ENCODE measurements at places on chromosomes 2 and 18.
A peak's percentile ranks its signal among the peaks of the same experiment; 100 is the strongest.

DNA sequence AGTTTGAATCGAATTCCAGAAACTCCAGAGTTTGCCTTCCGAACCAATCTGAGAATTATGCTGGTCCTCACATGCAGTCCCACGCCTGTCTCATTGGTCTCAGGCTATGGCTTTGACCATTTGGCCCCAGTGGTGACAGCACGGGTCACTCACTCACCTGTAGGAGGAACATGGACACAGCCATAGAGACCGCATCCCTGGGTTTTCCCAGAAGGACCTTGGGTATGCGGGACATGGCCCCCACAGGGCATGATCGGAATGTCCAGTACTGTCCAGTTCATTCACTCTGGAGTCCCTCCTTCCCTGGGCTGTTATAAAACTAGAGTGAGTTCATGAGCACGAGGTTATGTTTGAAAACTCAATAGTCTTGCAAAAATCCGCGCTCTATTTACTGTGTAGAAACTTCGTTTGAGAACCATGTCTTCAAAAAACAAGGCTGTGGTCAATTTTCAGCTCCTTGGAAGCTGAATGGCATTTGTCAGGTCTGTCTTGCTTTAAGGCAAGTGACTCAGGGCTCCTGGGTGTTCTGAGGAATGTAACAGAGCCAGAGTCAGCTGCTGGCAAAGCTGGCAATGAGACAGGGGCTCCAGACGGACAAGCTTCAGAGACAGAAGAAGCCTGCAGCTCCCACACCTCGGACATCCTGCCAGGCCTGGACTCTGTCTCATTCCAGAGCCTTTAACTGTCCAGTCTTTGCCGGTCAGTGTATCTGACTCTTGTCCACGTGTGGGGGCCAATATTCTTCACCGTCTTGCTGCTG is 86.7 kb upstream of the TMEM18 start:
- DNase-seq, result no peak

DNA sequence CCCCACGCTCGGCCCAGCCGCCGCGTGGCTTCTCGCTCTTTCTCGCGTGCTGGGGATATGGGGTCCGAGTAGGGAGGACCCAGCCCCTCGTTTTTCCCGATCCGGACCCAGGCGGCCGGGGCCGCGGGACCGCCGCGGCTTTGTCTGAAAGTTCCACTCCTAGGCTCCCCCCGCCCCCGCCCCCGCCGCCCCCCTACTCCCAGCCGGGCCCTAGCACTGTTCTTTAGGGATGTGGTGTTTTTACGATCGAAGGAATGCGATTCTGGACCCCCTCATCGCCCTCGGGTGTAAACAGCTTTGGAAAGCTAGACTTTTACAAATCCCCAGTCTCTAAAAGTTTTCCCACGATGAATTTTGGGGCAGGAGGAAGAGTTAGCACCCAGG is 819 bp downstream of the TGIF1 start:
- no peak for DNase-seq

DNA sequence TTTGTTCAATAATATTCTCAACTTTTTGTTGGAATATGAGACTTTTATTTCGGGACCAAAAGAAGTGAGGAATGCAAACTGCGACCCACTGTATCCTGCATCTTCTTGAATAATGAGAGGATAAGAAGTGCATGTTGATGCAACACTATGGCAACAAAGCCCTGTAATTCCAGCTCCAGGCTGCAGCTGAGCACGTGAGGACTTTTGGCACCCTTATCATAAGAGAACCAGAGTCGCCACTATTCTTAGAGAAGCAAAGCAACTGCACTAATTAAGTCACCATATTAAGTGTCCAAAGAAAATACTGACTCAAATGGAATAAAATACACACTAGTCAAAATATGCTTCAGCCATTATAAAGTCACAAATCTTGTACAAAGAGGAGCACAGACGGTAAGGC is 65.8 kb downstream of the FAM210A start:
- no peak for DNase-seq

GRCh38 chr18:58838165-58838860 is 26.4 kb upstream of the ZNF532 start:
- DNase-seq, result no peak

GRCh38 chr2:216881411-216881810 is 21.5 kb upstream of the TNP1 start:
- DNase-seq, result no peak

- DNase-seq, result no peak
Measured at GRCh38 chr2:29562896-29563295, 358.5 kb downstream of the ALK start.

- DNase-seq, result no peak
Measured at GRCh38 chr2:58146707-58147106, 94.4 kb downstream of the FANCL start.

DNA sequence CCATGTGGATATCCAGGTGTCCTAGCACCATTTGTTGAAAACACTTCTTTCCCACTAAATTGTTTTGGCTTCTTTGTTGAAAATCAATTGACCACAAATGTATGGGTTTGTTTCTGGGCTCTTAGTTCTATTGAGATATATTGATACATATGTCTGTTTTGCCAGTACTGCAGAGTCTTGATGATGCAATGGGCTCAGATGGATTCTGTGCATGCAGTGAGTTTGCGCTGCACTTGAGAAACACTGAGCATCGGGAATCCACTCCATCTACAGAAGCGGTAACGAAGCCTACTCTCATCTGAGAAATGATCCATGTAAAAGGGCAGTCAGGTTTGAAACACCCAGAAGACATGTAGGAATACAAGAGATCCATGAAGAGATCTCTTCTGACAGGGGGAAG is 21.9 kb upstream of the DNAJC10 start:
- no peak for DNase-seq

- peak; percentile 35 for DNase-seq
Measured at GRCh38 chr2:45821558-45822271, 170.2 kb downstream of the PRKCE start.

- DNase-seq, result no peak
Measured at GRCh38 chr2:6947929-6948676, 30.9 kb downstream of the RNF144A start.

DNA sequence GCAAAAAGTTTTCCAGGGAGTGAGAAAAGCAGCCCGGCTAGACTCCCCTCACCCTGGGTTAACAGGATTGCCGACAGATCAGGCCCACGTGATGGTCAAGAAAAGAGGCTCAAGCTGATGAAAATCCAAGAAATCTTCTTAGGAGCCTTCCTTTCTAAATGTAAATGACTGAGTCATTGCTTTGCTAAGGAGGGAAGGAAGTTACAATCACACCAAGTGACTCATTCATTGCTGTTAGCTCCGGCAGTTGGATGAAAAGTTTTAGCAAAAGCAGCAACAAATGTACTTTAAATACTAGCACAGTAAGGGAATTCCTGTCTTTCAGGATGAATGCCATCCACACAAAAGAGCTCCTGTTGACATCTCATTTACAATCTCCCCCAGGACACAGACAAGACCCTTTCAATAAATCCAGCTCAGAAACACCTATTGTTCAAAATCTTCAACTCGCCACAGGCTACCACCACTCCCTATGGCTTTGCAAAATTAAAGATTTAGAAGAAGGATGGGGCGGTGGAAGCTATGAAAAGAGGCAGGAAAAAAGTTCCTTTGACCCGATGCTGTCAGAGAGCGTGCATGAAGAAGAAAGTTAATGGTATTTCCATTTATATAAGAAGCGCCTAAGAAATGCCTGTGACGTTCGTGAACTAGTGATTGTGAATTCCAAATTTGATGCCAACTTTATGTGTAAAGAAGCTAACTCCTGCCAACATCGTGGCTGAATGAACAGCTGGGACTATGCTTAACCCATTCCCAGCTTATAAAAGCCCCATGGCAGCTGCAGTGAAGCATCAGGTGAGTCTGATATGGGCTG is 153.7 kb downstream of the TGIF1 start:
- DNase-seq, result peak; percentile 77

GRCh38 chr18:58590254-58590653 is 38.6 kb downstream of the ALPK2 start:
- DNase-seq, result no peak

DNA sequence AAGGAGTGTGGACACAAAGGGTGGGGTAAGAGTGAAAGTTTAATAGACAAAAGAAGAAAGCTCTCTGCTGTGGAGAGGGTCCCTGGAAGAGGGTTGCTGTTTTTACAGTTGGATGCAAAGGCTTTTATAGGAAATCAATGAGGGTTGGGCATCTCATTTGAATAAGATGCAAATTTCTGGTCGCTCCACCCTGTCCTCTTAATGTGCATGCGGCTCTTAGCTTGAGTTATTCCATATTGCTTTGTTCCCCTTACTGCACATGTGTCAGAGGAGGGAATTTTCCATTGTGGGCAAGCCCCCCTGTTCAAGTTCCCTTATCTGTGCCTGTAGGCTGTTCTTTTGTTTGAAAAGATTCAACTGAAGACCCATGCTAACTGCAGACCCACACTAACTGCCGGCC is 326.5 kb downstream of the BCL11A start:
- no peak for DNase-seq

GRCh38 chr2:101238930-101239759 is 13.5 kb upstream of the CNOT11 start:
- DNase-seq, result no peak

GRCh38 chr2:29129586-29130281 is 14.5 kb downstream of the CLIP4 start:
- no peak for DNase-seq

DNA sequence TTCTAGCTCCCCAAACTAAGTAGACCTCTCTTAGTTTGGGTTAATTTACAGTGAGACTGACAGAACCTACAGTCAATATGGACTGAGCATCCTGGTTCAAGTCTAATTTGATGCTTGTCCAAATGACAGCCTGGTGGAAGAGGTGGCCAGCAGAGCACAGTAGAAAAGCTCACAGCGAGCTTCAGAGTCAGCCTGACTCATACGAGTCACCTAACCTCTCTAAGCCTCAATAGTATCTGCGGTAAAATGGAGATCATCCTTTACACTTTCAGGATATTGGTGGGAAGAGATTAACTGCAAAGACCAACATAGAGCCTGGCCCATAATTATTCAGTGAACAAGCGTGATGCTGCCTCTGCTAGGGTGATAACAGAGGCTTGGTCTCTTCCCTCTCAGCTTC is 54.5 kb downstream of the DOCK10 start:
- no peak for DNase-seq

- no peak for DNase-seq
Measured at GRCh38 chr2:113000436-113000835, 4.8 kb upstream of the IL36A start.

DNA sequence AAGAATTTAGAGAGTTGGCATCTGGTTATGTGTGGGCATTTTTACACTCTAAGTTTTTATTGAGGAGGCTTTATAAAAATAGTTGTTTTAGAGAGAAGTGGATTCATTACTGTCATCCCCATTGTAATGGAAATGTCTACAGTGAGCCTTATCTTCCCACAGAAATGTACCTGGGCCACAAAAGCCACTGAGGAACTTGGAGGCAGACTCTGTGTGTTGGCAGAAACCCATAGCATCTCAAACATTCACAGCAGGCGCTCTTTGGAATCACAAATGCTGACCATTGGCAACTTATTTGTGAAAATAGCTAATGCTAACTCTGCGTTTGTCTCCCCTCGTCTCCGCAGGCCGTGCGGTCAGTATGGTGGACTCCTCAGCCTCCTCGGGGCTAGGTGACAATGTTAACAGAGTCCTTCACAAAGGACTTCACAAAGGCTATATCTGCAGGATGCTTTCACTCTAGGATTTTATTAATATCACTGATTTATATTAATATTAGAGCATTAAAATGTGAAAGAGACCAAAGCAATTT is 689.1 kb upstream of the POU3F3 start:
- DNase-seq, result no peak

- DNase-seq, result no peak
Measured at GRCh38 chr2:85506768-85507181, 32.2 kb upstream of the MAT2A start.

- no peak for DNase-seq
Measured at GRCh38 chr2:74577448-74577847, 22.9 kb downstream of the DOK1 start.

- DNase-seq, result no peak
Measured at GRCh38 chr2:30127016-30127893, 19.6 kb upstream of the YPEL5 start.

DNA sequence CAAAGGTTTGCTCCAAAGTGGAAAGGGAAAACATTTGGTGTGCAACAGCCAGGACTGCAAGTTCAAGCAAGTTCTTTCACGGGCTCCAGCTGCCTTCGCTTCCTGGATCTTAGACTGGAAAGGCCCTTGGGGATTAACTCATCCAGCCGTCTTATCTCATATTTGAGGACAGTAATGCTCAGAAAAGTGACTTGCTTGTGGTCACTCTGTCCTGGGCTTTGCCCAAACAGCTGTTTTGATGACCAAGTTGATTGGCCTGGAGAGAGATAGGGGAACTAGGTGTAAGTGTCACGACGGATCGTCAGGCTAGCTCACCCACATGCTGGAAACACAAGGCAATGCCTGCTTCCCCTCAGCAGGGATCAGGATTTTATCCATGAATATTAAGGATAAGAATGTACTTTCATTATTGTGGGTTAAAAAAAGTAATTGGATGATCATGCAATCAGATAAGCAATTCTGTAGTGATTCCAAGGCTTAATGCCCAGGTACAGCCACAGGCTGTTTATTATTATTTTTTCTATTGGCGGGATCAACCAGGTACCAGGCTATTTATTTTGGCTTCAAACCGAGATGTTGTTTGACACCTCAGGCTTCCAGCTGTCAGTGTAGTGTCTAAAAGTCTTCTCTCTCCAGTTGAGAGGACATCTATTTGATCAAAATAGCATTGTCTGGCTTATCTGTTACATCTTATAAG is 162.5 kb upstream of the EPAS1 start:
- no peak for DNase-seq

DNA sequence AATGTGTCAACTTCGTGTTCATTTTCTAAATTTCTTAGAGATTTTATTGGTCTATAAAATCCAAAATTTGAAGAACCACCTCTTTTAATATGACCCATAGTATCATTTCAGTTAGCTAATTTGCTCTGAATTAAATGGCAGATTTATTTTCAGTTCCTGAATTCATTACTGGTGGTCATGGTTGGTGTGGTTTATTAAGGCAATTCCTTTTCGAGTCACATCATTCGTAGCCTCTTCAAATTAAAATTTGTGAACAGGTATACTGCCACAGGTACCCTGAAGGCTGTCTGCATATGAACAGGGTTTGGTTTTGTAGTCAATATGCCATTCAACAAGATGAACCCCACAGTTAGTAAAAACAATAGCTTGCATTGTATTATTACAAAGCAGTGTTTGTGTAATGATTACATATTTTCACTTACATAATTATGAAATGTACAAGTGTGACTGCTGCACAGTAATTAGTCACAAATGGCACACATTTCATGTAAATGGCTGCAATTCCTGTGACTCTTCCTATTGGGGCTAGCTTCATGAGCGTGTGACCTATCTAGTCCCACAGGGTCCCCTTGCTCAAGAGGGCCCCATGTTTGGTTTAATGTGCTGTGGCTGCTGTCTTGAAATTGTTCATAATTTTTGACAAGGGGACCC is 48.9 kb downstream of the CDC42EP3 start:
- DNase-seq, result no peak

- DNase-seq, result no peak
Measured at GRCh38 chr2:160812830-160813505, 319.4 kb upstream of the RBMS1 start.

- DNase-seq, result no peak
Measured at GRCh38 chr2:70009762-70010575, 48.5 kb upstream of the ASPRV1 start.

- DNase-seq, result no peak
Measured at GRCh38 chr2:84041506-84041905, 417.6 kb downstream of the SUCLG1 start.

Data from smooth muscle cell of the brain vasculature (primary cell).